Right cardiac atrium (tissue), 5 donors: ENCODE measurements at places on chromosomes 2 and 18. TPM values are rescaled to one million over a fixed set of nuclear protein-coding genes. Genes with fewer than 3 reads are reported as not detected.
A peak's percentile ranks its signal among the peaks of the same experiment; 100 is the strongest.

PRSS56 gene
- total RNA-seq, result not detected

GRCh38 chr2:46045888-46046287 lies 251.3 kb upstream of the EPAS1 start:
- DNase-seq, result no peak

SEMA4C gene
- total RNA-seq, result 28.5 TPM

DNA sequence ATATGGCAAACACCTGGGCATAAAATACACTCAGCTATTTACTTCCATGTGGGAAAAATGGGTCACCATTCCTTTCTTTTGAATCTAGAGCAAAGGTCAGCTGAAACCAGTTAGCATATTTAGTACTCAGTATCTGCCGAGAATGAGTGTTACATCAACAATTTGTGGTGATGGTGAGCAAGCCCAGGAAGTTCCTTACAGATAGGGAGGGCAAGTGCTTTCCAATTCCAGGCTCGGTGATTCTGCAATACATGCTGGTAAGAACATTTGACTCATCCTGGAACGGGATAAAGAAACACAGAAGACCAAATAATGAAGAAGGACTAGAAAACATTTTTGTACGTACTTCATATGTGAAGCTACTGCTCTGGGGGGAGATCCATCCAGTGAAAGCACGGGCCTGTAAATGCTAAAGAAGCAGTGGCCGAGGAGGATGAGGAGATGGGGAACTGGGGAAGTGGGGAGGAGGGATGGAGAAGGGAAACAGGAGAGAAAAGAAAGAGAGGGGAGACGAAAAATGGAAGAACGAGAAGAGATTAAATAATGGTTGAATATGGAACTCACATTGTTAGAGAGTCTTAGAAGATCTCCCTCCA lies 251.9 kb downstream of the TTC32 start:
- peak; percentile 56 for DNase-seq

INHA gene
- total RNA-seq, result 17.3 TPM

ICOS gene
- total RNA-seq, result 0.09 TPM

DNA sequence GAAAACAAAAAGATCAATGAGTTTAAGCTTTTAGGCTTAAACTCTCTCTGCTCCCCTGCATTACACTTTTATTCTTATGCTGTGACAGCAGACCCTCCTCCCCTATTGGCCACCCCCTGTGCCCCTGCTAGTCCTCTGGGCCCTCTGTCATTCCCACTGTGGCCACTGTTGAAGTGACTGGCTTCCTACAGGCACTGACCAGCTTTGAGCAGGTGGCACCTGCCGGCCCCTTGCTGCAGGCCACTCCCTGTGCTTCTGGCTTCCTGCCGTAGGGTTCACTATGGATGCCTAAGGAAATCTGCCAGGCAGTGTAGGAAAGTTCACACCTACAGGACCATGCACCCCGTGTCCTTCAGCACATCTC lies 156.5 kb upstream of the L3MBTL4 start:
- no peak for DNase-seq

- DNase-seq, result no peak
These were observed 19.6 kb upstream of the STON1 start for GRCh38 chr2:48510329-48510728.

- DNase-seq, result peak; percentile 89
These were observed 77.7 kb upstream of the IGFBP5 start for GRCh38 chr2:216773072-216773471.

DNA sequence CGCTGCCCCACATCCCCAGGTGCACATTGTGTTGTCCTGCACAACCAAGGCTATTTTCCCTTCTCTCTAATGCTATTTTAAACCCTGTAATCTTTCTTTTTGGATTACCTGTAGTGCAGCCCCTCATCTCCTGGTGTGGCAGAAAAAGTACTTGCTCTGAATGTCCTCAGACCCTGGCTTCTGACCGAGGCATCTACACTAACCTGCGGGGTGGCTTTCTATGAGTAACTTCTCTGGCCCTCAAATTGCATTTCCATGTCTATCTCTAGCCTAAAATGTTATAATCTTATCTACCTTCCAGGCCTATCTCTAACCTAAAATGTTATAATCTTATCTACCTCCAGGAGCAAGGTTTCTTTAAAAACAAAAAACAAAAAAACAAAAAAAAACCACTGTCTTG lies 18.2 kb upstream of the SP5 start:
- no peak for DNase-seq

- no peak for DNase-seq
These were observed 28.2 kb upstream of the IL1R1 start for GRCh38 chr2:102114290-102114721.

DNA sequence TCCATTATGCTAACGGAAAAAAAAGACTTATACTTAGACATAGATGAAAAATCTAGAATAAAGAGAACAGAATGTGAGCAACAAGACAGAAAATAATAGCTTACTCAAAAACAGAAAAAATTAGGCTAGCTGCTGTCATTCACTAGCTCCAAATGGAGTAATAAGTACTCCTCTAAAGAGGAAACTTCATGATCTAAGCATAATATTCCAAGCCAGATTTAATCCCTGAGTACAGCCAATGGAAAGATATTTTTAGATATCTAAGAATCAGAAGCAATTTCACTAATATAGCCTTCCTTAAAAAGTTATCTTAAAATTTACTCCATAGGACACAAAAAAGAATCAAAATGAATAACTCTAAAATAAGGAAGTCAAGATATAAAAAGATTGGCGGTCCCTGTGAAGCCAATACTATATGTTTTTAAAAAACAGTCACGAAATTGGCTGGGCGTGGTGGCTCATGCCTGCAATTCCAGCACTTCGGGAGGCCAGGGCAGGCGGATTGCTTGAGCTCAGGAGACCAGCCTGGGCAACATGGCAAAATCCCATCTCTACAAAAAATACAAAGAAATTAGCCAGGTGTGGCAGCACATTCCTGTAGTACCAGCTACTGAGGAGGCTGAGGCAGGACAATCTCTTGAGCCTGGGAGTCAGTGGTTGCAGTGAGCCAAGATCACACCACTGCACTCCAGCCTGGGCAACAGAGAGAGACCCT lies 123.2 kb upstream of the BCL2L11 start:
- DNase-seq, result no peak

C1GALT1C1L gene
- total RNA-seq, result 2.3 TPM

ITGAV gene
- 135 TPM for total RNA-seq

PSMA8 gene
- total RNA-seq, result not detected

GRCh38 chr18:5646739-5647138 lies 102.9 kb upstream of the EPB41L3 start:
- DNase-seq, result no peak

DNA sequence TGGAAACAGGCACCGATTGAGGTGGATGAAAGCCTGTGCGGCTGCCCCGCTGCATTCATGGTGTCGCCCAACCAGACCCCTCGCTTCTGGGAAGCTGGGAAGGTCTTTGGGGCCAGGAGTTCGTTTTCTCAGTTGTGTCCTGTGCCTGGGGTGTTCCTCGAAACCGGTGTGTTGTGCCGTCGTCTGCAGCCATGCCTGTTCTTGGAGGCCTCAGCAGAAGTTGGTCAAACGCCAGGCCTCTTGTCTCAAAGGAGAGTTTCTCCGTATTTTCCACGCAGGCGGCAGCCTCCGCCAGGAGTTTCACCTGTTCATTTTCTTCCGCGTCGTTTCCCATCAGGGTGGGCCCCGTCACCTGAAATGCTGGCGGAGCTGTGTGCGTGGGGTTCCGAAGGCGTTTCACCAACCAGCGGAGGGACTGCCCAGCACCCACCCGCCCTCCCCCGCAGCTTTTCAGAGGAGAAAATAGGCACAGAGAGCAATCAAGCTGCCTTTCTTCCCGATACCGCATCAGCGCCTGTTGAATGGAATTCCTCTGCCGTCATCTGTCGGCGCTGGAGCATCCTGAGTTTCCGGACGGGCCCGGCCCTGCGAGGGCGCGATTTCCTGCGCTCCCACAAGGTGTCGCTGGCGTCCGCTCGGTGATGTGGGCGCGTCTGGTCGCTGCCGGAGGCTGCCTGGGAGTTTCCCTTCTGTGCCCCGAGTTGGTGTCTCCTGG lies 17.0 kb upstream of the NFATC1 start:
- DNase-seq, result peak; percentile 92

DNA sequence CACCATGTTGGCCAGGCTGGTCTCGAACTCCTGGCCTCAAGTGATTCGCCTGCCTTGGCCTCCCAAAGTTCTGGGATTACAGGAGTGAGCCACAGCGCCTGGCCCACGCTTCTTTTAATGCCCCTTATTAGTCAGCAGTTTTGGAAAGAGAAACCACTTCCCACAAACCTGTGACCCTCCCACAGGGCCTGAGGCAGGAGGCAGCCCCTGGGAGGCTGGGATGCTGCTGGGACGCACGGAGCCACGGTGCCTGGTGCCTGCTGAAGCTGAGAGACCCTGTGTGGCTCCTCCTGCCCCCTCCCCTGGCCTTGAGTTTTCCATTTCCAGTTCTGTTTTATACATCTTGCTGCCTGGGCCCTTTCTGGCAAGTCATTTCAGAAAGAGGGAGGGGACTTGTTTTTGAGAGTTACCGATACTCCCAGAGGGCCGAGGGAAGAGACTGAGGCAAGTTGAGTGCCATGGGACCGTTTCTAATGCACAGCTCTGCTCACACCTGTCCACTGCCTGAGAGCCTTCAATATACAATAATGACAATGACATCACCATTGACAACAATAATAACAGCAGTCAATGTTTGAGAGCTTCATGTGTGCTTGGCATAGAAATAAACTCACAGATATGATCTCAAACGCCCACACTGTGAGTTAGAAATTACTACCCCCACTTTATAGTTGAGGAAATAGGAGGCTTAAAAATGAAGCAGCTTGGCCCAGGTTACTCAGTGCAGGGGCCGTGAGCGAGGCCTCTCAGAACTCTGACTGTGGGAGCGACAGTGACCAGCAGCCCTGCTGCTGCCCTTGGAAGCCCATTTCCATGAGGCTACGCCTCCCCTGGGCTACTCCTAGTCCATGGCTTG lies 78.1 kb upstream of the YWHAQ start:
- no peak for DNase-seq

DNA sequence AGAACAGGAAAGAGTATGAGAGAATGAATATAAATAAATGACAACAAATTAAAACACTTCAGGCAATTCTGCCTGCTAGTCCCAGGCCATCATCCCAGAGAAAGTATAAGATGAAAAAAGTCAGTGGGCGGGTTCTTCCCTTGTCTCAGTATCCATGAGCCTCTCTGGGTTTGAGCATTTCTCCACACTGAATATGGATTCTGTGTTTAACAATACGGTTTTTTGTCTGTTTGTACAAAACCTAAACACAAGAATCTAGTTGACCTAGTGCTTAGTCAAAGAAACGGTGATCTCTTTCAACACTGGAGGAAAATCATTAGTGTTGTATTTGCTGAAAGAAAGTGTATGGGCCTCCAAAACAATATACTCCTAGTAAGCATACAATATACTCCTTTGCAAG lies 10.0 kb downstream of the SUCLG1 start:
- DNase-seq, result no peak

DNA sequence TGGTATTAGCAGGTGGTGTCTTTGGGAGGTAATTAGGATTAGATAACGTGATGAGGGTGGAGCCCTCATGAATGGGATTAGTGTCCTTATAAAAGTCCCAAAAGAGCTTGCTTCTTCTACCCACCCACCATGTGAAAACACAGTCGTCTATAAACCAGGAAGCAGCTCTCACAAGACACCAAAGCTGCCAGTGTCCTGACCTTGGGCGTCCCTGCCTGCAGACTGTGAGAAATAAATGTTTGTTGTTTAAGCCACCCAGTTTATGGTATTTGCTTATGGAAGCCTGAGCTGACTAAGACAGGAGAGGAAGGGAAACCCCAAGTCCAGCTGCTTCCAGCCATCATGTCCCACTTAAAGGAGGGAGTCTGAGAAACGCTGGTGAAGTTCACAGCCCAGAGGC lies 13.6 kb downstream of the ADI1 start:
- no peak for DNase-seq

TMEM198 gene
- total RNA-seq, result 3.4 TPM

DNA sequence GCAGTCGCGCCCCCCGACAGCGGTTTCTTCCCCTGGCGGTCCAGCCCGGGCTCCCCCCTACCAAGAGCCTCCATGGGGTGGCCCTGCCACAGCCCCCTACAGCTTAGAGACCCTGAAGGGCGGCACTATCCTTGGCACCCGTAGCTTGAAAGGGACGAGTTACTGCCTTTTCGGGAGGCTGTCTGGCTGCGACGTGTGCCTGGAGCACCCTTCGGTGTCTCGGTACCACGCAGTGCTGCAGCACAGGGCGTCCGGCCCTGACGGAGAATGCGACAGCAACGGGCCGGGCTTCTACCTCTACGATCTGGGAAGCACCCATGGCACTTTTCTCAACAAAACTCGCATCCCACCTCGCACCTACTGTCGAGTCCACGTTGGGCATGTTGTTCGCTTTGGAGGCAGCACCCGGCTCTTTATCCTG lies 475 bp downstream of the SLC4A1AP start:
- DNase-seq, result no peak

LRRC30 gene
- total RNA-seq, result not detected

DNA sequence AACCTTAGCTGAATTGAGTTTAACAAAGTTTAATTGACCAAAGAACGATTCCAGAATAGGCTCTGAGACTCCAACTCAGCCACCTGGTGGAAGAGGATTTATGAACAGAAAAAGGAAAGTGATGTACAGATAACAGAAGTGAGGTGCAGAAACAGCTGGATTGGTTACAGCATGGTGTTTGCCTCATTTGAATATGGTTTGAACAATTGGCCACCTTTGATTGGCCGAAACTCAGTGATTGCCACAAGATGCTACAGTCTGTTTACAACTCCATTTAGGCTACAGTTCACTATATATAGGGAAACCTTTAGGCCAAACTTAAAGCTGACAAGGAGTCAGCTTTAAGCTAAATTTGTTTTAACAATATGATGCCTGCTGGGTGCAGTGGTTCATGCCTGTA lies 28.1 kb upstream of the SLC35G4 start:
- no peak for DNase-seq

NPAS2 gene
- total RNA-seq, result 53.4 TPM

GRCh38 chr18:75727456-75727855 lies 300.0 kb upstream of the SMIM21 start:
- peak; percentile 70 for DNase-seq

DNA sequence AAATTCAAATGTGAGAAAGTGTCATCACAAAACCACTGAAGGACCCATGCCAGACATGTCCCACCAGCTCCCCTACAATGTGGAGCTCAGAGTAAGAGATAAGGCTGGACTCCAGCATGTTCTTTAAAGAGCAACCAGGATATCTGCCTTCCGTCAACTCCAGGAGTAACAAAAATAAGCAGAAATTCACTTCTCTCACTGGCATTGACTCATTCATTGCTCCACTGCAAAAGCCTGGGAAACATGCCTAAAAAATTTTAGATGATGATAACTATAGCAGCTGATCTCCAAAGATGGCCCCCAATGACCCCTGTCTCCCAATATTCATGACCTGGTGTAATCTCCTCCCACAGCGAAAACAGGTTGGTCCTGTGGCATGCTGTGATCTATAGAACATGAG lies 314.5 kb downstream of the NCKAP5 start:
- DNase-seq, result no peak

GRCh38 chr2:47767497-47767844 lies 15.5 kb upstream of the MSH6 start:
- no peak for DNase-seq
